ENCODE measurements at places on chromosomes 2 and 18. TPM values are rescaled to one million over a fixed set of nuclear protein-coding genes. Genes with fewer than 3 reads are reported as not detected.

The BOLL gene
- not detected for total RNA-seq

- DNase-seq, result no peak
These were observed 149.0 kb upstream of the REV1 start for GRCh38 chr2:99638791-99639190.

- DNase-seq, result no peak
These were observed 12.9 kb upstream of the TWIST2 start for GRCh38 chr2:238834982-238835381.

- no peak for DNase-seq
These were observed 20.7 kb downstream of the LIPG start for GRCh38 chr18:49582579-49582978.

DNA sequence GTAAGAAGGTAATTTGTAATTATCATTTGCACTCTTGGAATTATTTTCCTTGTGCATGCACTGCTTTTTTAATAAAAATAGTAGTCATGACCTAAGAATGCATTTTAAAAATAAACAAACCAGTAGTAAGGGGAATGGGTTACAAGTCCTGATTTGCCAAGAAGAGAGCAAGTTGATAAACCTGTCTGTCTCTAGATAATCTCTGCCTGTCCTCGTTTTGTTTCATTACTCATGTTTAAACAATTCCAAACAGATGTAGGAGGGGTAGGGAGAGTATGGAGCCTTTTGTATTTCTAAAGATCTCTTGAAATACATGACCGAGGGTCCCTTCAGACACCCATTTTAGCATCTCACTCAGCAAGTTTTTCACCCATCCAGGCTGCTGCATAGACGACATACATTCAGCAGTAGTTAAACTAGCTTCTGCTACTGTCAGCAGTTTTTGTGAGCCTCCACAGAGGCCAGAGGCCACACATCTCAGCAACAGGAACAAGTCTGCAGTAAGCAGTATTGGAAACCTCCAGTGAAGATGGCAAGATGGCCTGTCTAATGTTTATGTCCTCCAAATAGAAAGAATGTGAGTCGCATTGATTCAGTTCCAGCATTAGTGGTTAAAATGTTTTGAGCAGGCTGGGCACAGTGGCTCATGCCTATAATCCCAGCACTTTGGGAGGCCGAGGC, 2.3 kb upstream of the EXOC6B start:
- no peak for DNase-seq

DNA sequence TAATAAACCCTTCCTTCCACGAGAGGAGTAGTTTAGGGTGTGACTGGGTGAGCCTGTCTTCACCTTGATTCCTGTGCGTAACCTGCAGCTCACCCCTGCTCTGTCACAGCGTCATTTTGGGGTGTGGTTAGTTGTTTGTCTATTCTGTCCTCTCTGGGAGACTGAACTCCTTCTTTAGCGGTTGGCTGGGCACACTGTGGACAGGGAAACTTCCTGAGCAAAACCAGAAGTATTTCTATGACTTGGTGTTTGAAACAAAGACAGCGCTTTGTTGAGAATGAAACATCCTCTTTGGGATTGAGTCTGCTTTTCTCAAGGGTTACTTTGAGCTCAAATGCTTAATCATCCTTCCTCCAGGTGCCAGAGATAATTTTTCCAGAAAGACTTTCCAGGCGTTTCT, 270.7 kb downstream of the HRH4 start:
- DNase-seq, result no peak

DNA sequence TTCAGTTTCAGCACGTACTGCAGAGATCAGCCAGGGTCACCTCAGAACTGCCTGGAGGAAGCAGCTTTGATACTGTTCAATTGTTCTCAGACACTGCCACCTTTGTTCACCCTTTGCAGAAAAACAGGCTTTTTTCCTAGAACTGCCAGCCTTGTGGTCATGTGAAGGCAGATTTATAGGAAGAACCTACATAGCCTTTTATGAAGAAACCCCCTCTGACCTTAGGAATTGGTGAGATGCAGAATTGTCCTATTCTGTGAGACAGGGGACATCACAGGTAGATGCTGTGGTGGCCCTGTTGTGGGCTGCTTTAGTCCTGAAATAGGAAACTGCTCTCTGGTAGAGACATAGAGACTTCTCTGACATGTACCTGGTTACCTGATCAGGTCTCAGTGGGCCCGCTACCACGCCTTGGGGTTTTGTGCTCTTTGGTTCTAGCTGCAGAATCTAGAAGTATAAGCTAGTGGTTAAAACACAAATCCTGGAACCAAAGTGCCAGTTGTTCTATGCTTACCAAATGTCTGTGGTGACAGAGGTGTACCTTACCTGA, 206.6 kb downstream of the AGPS start:
- no peak for DNase-seq
